ENCODE measurements at places on chromosomes 2 and 18.

DNA sequence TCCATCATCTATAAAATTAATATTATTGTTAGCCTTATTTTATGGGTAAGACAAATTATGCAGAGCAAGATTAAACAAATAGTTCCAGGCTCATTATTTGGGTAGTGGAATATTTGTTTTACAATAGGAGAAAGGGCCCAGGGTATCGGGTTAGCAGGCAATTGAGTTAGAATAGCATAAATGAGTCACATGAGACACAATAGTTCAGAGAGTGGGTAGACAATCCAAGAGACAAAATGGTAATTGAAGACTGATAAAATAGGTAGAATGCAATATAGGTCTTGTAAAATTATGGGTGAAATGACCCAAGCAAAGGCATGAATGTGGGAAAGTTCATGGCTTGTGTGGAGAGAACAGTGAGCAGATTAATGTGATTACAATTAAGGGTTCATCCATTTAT is 790.9 kb upstream of the GCFC2 start:
- DNase-seq, result no peak

GRCh38 chr2:11773747-11774525 is 27.5 kb downstream of the LPIN1 start:
- no peak for DNase-seq

- no peak for DNase-seq
These were observed 15.0 kb upstream of the CTAGE1 start for GRCh38 chr18:22432657-22433137.

GRCh38 chr18:57009844-57010243 is 137.0 kb upstream of the BOD1L2 start:
- no peak for DNase-seq

DNA sequence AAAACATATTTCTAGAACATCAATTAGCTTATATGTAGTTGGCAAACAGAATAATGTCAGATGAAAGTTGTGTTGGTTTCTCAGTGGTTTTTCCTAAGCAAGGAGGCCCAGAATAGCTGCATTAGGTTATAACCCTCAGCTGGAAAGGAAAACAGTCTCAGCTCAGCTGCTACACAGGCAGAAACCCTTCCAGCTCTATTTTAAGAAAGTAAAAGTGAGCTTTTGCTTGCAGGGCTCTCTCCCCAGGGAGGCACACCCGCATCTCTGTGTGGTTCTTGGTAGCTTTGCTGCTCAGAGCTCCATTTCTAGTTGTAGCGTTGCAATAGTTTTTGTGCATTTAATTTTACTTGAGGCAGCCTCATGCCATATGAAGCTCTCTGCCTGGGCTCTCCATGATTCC is 54.6 kb downstream of the PIKFYVE start:
- no peak for DNase-seq
